ENCODE measurements at places on chromosomes 1 and 21.

- DNase-seq = no peak
Measured at GRCh38 chr1:212237651-212238050, 47.6 kb upstream of the PPP2R5A start.

GRCh38 chr21:25709684-25710265 lies 24.9 kb downstream of the ATP5PF start:
- DNase-seq = no peak

GRCh38 chr1:17877896-17878295 lies 122.8 kb downstream of the ACTL8 start:
- DNase-seq = peak; percentile 45

DNA sequence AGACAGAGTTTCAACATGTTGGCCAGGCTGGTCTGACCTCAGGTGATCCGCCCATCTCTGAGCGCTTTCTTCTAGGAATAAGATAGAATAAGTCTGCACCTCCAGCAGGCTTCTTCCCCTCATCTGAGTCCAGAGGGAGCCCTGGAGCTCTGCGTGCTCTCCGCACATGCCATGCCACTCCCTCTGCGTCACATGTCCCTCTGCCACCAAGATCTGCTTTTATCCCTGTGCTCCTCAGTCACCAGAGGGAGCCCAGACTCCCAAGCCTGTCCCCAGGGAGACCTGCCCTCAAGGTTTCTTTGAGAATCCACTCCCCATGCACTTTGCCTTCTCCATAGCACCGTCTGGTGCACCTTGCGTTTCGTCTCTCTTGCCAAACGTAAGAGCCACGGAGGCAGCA lies 213.0 kb downstream of the CAMTA1 start:
- peak; percentile 7 for DNase-seq

GRCh38 chr1:1430114-1430982 lies 5.1 kb upstream of the VWA1 start:
- DNase-seq = peak; percentile 62
